ENCODE measurements at places on chromosomes 7 and 10. TPM values are rescaled to one million over a fixed set of nuclear protein-coding genes. Genes with fewer than 3 reads are reported as not detected.

ATOH7 gene
- total RNA-seq, result under 0.01 TPM

NDUFA5 gene
- total RNA-seq, result 33.9 TPM

PDZD8 gene
- total RNA-seq, result 23.6 TPM

PDE6C gene
- not detected for total RNA-seq

RBAK gene
- total RNA-seq, result 11.4 TPM

ZNF783 gene
- total RNA-seq, result 21.2 TPM

MALRD1 gene
- 0.33 TPM for total RNA-seq
